ENCODE measurements at places on chromosomes 3 and 15. TPM values are rescaled to one million over a fixed set of nuclear protein-coding genes. Genes with fewer than 3 reads are reported as not detected.

- no peak for DNase-seq
Measured at GRCh38 chr3:57959423-57960173, 48.6 kb upstream of the FLNB start.

DNA sequence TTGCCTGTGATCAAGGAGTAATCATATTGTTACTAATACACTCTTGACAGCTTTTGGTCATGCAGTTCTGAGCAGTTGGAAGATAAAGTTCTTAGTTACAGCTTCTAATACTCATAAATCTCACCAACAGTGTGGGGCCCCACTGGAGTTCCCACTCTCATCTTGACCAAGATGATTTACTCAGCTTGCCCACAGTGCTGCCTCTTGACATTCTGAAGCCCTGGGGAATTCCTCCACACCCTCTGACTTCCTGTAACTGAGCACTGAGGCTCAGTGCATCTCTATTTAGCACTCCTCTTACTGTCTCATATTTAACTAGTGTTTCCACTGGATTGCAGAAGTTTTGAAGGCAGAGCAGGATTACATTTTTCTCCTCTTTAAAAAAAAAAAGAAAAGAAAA lies 1.9 kb upstream of the ARL6IP5 start:
- peak; percentile 67 for DNase-seq

NR2E3 gene
- total RNA-seq = not detected

DNA sequence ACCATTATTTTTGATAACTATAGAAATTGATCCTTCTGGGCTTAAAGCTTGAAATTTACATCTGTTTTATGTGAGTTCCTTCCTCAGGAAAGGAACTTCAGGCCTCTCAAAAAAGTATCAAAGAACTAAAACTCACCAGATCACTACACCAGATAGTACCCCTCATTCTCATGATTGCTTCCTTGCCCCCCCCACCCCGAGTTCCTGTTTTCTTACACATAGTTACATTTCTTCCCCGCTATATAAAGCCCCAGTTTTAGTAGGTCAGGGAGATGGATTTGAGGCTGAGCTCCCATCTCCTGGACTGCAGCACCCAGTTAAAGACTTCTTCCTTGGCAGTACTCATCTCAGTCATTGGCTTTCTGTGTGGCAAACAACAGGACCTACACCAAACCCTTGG lies 80.3 kb upstream of the HRH1 start:
- DNase-seq = no peak

LDHAL6B gene
- not detected for total RNA-seq

- no peak for DNase-seq
Measured at GRCh38 chr3:184603151-184604030, 41.8 kb downstream of the EPHB3 start.

GRCh38 chr15:98980899-98981228 lies 26.7 kb downstream of the PGPEP1L start:
- no peak for DNase-seq

All from CD8-positive, alpha-beta T cell (primary cell).